ENCODE measurements at places on chromosomes 2 and 18.

GRCh38 chr2:28370354-28370753 is 22.3 kb upstream of the FOSL2 start:
- no peak for ATAC-seq

DNA sequence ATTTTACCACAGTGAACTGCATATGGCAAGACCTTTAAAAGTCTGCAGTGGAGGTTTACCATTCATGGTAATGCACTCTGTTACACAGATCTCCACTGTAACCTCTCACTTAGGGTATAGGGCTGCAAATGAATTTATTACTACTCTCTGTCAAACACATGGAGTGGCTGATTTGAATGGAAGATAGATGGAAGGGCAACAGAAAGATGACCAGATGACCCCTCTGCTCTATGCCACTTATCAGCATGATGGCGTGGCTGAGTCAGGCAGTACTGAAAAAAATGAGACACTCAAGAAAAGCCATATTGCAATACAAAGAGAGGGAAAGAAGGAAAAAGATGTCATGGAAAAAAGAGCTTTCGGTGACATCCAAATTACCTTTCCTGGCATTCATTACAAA is 72.3 kb downstream of the ABCA12 start:
- no peak for ATAC-seq

DNA sequence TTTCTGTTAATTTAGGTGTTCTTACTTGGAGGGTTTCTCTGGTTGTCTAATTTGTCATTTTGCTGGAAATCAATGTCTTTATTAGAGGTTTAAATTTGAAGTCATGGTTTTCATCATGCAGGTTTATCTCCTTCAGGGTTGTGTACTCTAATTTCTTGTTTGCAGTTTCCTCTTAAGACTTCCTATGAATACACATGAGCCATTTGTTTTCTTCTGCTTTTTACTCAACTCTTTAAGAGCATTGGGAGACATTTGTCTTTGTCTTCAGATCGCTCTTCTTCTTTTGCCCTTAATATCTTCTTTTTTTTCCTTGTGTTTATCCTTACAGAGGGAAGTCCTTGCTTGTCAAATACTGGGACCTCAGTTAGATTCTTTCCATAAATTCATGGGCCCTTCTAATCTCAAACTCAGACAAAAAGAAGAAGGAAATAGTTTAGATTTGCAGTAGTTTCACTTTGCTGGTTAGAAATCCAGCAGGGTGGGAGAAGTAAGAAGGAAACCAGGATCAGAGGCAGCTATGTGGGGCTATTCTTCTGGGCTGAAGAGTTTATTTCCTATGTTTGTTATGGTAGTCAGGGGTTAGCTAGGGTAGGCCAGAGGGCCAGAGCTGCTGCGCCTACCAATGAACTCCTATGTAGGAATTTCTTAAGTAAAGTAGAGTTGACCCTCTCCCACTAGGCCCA is 176.6 kb downstream of the DYSF start:
- ATAC-seq: no peak

DNA sequence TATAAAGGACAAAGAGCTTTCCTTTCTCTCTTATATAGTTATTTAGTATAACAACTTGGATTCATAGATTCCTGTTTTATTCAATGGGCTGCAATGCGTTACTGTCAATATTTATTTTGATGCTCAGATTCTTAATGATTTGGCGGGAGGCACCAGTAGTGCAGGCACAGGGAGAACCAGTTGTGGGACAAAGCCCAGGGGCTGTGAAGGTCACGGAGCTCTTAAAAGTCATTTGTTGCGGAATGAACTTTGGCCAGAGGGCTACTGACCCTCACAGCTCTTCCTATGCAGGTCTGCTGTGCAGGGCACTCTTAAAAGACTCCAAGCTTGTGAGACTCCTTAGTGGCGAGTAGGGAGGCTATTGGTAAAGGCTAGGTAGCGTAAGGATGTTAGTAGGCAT is 34.0 kb downstream of the BCL2L11 start:
- ATAC-seq: no peak

DNA sequence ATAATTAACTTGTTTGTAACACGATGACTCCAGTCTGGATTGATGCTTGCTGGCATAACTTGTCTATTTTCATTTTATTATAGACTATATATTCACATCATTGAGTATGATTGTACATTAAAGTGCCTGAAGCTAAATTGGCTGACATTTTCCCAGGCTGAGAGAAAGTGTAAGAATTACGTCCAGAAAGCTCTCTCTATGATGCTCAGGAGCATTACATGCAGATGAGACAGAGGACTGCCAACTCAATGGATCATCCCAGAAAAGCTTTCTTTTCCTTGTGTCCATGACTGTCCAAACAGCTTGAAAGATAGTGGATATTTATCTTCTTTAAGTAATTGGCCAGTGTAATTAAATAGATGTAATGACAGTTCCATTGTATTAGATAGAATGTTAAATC is 1372.2 kb upstream of the TMEFF2 start:
- ATAC-seq: no peak

DNA sequence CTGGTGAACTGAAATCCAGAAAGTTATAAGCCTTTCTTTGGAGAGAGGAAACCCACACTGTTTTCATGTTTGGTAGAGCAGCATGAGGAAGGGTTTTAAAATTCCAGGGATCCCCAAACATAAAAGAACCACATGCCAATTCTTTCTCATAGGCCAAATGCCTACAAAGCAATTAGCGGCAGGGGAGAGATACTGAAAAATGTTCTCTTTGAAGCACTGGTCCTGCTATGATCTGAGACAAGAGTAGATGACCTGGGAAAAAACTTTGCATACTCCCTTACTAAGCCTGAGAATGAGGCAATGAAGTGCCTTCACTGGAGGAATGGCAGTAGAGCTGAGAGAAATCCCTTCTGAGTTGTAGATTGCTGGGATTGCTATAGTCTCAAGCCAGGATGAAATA is 1261.7 kb downstream of the DSC3 start:
- no peak for ATAC-seq

DNA sequence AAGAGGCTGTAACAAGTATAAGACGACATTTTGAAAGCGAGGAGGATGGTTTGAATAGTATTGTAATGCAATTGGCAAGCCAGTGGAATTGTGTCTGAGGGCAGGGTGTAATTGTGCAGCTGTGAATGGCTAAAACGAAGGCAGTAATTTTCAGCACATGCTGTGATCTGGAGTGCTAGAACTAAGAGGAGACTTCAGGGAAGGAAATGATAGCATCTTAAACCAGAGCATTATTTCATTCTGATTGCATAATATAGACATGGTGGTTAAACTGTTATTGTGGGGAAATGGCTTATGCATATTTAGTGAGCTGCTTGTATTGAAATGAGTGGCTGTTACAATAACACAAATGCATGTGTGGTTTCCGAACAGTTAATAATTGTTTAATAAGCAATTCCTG is 36.3 kb downstream of the THSD7B start:
- no peak for ATAC-seq

- ATAC-seq: no peak
Measured at GRCh38 chr2:1282552-1282951, 130.7 kb upstream of the TPO start.

- ATAC-seq: no peak
Measured at GRCh38 chr18:22816266-22817176, 116.6 kb upstream of the RBBP8 start.

GRCh38 chr2:128465246-128466170 is 146.8 kb upstream of the HS6ST1 start:
- no peak for ATAC-seq

DNA sequence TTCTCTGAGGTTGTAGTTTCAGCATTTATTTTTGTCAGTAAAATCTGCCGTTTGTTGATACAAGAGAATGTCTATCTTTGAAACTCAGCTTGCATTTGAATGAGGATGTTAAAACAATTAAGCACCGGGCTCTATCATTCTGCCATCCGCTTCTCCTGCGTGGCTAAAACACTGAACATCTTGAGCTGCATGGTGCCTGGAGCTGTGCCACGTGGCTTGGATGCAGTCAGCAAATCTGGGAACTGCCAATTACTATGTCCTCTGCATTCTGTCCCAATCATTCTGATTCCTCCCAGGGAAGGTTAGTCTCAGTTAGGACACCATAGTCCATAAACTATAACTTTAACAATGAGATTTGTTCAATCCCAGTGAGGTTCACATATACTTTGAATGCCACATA is 598.4 kb downstream of the FBXO15 start:
- no peak for ATAC-seq

GRCh38 chr2:186424265-186424664 is 61.8 kb upstream of the ZC3H15 start:
- ATAC-seq: no peak

DNA sequence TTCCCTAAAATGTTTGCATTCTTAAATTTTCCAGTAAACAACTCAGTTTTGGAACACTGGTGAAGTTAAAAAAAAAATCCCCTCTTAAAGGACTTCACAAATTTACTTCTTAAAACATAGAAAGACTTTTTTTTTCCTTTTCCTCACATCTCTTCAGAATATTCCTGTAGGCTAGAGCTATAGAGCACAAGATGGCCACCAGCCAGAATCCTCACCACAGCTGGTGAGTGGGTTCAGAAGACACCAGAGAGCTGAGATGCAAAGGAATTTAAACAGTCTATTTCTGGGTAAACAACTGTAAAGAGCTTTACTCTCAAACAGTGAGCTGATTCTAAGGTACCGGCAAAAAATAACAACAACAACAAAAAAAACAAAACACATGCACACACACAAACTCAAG is 252.8 kb downstream of the LRP1B start:
- ATAC-seq: no peak
